SHP77 (cell line): ENCODE measurements at places on chromosomes 2 and 18.

DNA sequence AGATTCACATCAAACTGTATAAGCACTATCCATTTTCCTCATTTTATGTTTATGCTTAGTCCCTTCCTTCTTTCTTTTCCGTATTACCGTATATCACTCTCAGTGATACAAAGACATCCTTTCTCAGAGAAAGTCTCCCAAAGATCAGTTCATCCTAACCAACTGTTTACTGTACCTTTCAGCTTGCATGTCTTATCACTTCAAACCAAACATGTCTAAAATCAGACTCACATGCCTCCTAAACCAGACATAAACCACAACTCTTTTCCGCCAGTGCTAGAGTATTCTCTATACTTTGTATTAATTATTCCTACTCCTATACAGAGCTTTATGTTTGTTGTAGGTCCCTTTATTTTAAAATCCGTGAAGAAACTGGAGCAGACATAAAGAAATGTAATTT lies 41.5 kb downstream of the KCMF1 start:
- DNase-seq: no peak

DNA sequence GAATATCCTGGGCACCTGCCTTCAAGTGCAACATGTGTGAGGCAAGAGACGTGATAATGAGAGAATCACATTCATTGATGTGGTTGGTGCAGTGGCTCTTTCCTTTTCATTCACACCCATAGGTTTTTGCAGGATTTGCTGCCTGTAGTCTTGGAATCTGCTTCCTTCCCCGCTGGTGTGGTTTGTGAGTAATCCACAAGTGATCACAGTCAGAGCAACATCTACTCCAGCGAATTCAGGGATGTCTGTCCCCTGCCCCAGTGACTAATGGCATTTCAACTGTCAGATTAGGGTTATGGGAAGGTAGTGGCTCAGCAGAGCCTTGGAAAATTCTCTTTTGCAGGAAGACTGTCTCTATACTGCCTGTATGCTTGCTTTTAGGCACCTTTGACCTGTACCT lies 225.5 kb upstream of the RBMS1 start:
- DNase-seq: no peak

GRCh38 chr2:168583064-168583709 lies 127.1 kb downstream of the CERS6 start:
- DNase-seq: no peak

GRCh38 chr2:73172963-73173362 lies 29.4 kb upstream of the NOTO start:
- no peak for DNase-seq

GRCh38 chr2:118627156-118627555 lies 220.3 kb downstream of the EN1 start:
- no peak for DNase-seq

GRCh38 chr2:223947711-223948205 lies 2.6 kb upstream of the WDFY1 start:
- no peak for DNase-seq

DNA sequence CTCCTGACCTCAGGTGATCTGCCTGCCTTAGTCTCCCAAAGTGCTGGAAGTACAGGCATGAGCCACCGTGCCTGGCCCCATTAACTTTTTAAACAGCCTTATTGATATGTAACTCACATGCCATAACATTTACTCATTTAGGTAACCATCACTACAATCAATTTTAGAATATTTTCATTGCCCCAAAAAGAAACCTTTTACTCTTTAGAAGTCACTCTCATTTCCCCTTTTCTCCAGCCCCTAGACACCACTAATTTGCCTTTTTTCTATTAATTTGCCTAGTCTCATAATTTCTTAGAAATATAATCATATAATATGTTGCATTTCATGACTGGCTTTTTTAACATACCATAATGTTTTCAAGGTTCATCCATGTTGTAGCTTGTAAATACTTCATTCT lies 57.2 kb upstream of the TACR1 start:
- DNase-seq: no peak

DNA sequence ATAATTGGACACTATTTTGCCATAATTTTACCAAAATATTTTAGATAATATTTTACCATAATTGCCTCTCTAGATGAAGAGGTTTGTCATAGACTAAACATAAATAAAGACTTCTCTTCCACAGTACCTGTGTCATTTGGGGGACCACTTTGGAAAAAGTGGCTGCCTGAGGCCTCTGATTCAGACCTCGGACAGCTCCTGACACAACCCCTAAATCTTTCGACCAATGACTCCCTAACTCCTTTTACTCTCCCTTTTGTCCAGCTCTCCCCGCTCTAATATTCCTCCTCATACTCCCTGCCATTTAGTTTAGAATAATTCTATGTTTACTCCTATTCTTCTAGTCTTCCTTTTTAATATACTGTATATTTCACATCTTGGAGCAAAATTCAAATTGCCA lies 36.0 kb upstream of the UBE2E3 start:
- no peak for DNase-seq

- DNase-seq: no peak
Observed at GRCh38 chr2:211259831-211260476, 703.6 kb downstream of the CPS1 start.

- DNase-seq: no peak
Observed at GRCh38 chr2:62465741-62466502, 40.1 kb downstream of the TMEM17 start.

GRCh38 chr18:74662622-74663021 lies 65.0 kb downstream of the ZNF407 start:
- DNase-seq: no peak

DNA sequence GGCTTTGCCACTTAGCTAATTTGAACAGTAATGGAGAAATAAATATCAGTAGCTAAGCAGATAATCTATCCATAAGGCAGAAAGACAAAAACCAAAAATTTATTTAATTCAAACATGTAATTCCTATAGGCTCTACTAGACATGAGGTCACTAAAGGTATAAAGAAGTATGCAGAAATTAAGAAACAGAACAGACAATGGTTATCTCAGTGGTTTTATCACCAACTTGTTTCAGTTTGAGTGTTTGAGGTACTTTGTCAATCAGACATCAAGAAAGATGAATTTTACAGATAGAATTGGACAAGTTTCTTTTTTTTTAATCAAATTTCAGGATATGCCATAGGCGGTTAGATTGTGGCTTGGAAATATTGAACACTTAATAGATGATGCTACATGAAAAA lies 67.4 kb upstream of the ZEB2 start:
- no peak for DNase-seq

GRCh38 chr2:102044235-102044896 lies 52.6 kb downstream of the IL1R2 start:
- DNase-seq: no peak

GRCh38 chr2:2898744-2899143 lies 478.9 kb downstream of the EIPR1 start:
- no peak for DNase-seq

- DNase-seq: no peak
Observed at GRCh38 chr18:35983147-35983546, 10.7 kb downstream of the RMP24 start.

GRCh38 chr2:55296393-55296792 lies 27.4 kb upstream of the MTIF2 start:
- DNase-seq: no peak

- DNase-seq: no peak
Observed at GRCh38 chr2:95284886-95285541, 10.8 kb downstream of the PROM2 start.

- DNase-seq: no peak
Observed at GRCh38 chr18:74897971-74898657, 300.4 kb downstream of the ZNF407 start.

DNA sequence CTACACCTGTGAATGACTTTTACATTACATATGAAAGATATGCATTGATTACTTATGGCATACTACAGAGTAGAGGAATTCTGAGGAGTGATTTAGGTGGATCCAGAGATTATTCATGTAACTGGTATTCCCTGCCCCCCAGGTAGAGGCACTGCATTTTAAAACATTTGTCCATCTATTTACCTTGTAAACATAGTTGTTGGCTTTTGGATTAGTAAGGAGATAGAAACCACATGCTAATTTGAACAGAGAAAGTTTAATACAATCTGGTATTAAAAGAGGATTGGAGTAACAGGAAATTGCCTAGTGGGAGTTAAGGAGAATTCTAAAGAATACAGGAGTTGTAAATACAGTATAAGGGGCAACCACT lies 15.9 kb downstream of the GALNT3 start:
- DNase-seq: no peak

- DNase-seq: peak; percentile 69
Observed at GRCh38 chr2:59900728-59901452, 652.6 kb downstream of the BCL11A start.

GRCh38 chr18:32048507-32049091 lies 30.0 kb downstream of the RNF125 start:
- no peak for DNase-seq

DNA sequence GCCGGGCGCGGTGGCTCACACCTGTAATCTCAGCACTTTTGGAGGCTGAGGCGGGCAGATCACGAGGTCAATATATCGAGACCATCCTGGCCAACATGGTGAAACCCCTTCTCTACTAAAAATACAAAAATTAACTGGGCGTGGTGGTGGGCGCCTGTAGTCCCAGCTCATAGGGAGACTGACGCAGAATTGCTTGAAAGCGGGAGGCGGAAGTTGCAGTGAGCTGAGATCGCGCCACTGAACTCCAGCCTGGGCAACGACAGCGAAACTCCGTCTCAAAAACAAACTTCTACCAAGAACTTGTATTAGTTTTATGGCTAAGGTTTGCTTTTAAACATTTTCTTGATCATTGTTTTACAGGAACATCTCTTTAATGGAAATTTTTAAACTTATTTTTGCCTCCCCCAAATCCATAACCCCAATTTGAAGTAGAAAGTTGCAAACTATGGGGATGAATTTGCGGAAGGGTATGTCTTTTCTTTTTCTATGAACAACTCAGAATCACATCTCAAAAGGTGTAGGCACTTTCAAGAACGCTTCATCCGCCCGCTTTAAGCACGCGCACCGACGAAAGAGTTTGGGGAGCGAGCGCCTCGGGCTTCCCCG lies 46.8 kb upstream of the PTMA start:
- DNase-seq: no peak

DNA sequence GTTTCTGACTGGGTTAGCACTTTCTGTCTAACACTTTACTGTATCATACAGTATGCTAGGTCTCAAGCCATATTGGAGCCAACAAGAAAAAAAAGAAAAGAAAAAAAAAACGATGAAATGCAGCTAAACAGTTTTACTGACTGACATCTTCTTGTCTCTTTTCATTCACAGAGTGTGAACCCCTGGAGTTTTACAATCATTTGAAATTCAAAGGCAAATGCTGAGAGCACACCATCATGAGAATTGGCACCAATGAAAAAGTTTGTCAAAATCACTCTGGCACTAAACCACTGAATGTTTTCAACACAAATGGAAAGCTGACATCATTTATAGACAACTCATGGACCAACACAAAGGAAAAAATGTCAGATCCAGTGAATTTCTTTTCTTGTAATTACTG lies 513.3 kb downstream of the LRRTM4 start:
- DNase-seq: no peak

GRCh38 chr18:10059610-10060468 lies 146.0 kb downstream of the VAPA start:
- DNase-seq: no peak

DNA sequence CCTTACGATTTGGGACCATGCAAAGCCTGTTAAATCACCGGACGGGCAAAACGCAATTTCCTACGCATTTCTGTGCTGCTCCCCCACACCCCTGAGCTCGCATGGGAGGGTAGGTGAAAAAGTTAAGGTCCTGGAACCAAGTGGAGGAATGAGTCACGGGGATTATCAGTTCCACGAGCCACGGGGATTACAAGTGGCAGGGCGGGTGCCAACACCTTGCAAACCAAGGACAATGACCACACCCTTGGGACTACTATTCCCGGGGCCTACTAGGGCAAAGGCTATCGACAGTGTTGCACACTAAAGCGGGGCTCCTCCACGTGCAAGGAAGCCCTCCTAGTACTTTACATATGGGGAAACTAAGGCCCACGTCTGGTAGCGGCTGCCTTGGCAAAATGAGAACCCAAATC lies 447 bp downstream of the RETSAT start:
- peak; percentile 14 for DNase-seq

DNA sequence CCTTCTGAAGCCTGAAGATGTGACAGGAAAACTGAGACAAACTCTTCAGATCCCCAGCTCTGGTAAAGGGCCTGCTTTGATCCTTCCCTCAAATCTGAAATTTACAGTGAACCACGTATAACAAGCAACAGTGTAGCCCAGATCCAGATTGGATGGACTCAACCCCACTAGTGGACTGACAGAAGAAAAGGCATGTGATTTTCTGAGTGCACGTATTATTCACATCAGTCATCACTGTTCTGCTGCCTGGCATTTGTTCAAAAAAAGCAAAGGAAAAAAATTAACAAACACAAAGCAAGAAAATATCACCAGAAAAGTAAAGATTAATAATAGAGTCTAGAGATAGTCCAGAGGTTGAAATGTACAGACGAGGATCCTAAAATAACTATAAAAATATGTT lies 87.6 kb downstream of the CYRIA start:
- DNase-seq: no peak

DNA sequence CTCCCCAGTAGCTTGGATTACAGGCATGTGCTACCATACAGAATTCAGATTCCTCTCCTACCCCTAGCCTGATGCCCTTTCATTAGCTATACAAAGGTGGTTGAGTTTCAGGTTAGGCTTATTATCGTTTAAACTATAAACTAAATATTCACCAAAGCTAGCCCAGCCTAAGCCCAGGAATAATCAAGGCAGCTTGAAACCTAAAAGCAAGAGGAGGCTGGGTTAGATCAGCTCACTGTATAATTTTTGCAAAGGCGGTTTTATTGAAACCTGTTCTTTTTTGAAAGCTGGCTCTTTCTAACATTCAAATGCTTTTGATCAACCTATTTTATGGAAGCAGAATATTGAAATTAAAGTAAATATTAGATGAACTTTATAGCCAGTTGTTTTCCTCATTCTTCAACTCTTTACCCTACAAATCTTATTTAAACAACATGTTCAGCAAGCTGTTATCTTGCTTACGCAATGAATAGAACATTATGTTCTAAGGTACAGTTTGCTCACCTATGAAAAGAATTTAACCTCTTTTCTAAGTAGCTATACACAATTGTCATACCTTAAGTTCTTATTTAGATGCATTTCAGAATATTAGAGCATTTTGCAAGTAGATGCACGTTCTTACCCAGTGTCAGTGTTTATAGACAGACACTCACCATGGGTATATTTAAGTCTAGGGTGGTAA lies 241.6 kb downstream of the NEDD4L start:
- DNase-seq: no peak

DNA sequence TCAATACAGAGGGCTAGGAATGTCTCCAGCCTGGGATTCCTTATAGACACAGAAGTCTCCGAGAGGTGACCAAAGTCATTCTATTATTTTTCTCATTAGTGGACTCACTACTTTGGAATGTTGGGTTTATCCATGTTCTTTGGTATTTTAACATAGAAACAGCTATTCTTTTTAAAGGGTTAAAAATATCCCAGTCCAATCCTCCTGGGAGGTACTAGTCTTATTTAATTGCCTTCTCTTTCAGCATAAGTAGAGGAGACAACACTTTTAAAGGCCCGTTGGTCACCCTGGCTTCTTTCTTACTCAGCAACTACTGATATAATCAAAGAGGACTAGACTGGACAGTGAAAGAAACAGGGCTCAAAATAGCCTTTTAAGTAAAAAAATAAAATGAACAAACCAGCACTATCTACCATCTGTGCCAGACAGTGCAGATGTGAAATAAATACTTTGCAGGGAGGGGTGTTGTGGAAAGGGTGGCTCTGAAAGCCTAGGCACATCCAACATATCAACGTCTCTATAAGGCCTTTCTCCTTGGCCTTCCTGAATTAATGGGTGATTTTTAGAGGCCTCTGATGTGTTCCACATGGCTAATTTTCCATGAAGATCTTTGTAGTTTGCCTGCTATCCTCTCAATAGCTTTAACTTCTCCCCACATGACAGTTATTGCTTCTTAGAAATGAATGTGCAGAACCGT lies 334.4 kb upstream of the THUMPD2 start:
- DNase-seq: no peak
